ENCODE measurements at places on chromosomes 2 and 18.

DNA sequence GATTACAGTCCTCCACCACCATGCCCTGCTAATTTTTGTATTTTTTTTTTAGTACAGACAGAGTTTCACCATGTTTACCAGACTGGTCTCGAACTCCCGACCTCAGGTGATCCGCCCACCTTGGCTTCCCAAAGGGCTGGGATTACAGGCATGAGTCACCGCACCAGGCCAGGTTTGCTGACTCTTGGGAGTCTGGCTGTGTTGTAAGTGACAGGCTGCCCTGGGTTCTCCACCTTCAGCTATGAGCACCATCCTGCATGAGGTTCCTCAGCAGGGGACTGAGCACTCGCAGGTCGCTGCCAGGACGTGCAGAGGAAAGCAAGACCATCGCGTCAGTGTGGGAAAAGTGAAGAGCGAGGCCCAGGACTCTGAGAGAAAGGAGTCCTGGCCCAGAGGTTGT is 112.6 kb upstream of the NDUFV2 start:
- DNase-seq = no peak

DNA sequence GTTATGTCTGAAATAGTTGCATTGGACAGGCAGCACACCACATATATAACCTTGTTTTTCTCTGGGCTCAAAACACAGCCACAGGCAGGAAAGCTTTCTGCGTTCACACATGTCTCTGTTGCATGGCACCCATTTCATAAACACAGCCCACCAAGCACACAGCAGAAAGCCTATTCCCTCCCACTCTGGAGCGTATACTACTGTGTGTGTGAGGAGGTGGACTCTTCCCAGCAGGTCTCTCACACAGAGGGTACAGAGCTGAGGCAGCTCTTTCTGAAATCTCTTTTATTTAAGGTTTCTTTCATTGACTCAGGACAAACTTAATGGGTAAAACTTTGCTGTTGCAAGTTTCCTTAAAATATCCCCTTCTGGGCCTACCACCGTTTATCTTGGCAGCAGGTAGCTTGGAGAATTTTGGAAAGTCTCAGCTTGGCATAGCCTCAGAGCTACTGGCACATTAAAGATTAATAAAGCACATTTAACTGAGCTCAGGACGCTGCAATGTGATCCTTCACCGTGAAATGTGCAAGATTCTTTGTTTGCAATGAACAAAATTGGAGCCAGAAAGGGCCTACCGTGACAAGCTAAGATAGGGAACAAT is 105.1 kb upstream of the NCKAP5 start:
- DNase-seq = no peak

DNA sequence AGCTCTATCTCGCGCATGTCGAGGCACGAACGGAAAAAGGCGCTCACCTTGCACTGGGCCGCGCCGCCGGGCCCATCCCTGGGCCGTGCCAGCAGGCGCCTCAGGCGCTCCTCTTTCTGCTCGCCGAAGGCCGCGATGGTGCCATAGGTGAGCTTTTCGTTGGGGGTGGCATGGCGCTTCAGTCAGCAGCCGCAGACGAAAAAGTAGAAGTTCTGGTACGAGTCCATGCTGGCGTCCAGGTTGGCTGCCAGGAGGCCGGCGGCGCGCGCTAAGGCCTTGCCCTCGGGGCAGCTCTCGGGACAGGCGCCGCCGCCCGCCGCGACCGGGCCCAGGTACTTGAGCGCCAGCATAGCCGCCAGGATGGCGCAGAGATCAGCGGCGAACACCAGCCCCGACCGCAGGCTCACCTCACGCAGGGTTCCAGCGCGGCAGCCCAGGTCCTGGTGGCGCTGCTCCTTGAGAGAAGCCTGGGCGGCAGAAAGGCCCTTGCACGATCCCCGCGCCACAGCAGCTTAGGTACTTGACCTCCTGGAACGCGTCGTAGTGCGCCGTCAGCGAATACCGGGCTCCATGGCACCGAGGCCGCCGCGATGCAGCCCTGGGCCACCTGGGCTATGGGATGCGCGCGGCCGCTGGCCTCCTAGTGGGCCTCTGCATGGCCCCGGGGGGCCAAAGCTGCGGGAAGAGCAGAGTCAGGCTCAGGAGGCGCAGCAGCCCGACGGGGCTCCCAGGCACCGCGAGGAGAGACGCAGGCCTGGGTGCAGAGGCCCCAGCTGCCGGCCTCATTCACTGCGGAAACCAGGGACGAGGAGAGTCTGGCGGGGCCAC is 12.8 kb downstream of the ALPG start:
- peak; percentile 11 for DNase-seq

GRCh38 chr2:195596840-195597239 is 60.2 kb upstream of the SLC39A10 start:
- no peak for DNase-seq

DNA sequence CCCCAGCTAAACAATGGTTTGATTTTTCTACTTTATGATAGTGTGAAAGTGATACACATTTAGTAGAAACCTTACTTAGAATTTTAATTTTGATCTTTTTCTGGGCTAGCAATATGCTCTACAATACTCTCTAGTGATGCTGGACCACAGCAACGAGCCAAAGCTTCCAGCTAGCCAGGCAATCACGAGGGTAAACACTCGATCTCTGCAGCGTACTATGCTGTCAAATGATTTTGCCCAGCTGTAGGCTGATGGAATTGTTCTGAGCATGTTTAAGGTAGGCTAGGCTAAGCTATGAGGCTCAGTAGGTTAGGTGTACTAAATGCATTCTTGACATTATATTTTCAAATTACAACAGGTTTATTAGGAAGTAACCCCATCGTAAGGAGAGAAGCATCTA is 207.5 kb downstream of the LRRTM4 start:
- DNase-seq = no peak

Measured in activated CD8-positive, alpha-beta T cell treated with anti-CD3 and anti-CD28 coated beads for 36 hours (primary cell).